ENCODE measurements at places on chromosomes 7 and 10.

DNA sequence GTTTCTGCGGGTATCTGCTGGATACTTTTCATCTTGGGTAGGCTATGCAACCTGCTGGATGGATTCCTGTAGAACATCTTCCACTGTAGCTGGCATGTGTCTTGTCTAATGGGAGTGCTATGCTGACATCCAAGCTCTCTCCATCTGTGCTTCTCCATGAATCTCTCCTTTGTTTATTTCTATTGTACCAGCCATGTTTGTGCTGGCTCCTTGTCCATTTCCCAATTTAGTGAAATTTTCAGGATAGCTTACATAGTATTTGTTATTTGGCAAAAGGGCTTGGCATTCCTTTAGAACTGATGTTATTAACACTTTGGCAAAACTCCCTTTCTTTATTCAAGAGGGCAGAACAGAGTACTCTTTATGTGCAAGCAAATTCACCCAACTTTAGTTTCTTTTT is 198.0 kb downstream of the CSTF2T start:
- no peak for DNase-seq

- no peak for DNase-seq
Observed at GRCh38 chr10:127009366-127009765, 104.1 kb downstream of the DOCK1 start.

DNA sequence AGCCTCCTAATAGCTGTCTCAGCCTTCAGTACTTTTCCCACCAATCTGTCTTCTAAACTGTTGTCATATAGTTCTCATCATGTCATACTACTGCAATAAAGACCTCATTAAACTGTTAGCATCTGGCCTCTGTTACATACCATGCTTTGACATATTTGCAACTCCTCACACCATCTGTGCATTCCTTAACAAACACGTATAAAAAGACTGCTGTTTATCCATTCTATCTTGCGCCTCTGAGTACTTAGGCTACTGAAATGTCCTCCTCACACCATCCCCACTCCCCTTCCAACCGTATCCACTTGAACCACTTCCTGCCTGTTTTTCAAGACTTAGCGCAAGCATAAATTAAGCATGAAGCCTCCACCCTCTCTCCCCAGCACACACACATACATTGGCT is 41.6 kb downstream of the SLC16A9 start:
- no peak for DNase-seq

DNA sequence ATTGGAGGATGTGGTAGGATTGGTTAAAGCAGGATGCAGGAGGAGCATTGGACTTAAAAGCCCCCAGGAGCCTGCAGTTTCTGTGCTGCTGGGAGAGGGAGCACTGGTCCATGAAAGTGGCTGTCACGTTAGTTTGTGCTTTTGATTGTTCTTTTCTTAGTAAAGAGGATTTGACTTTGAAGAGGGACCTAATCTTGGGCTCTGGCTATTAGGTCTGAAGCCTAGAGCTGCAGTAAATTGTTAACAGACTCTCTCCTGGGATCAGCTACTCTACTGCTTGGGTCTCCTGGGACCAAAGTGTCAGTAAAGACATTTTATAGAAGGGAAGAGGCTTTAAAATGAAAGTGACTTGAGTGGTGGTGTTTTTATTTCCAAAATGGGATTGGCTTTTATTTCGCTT is 3.7 kb downstream of the ZFYVE27 start:
- no peak for DNase-seq

- no peak for DNase-seq
Observed at GRCh38 chr7:7125963-7126362, 56.4 kb upstream of the C1GALT1 start.

DNA sequence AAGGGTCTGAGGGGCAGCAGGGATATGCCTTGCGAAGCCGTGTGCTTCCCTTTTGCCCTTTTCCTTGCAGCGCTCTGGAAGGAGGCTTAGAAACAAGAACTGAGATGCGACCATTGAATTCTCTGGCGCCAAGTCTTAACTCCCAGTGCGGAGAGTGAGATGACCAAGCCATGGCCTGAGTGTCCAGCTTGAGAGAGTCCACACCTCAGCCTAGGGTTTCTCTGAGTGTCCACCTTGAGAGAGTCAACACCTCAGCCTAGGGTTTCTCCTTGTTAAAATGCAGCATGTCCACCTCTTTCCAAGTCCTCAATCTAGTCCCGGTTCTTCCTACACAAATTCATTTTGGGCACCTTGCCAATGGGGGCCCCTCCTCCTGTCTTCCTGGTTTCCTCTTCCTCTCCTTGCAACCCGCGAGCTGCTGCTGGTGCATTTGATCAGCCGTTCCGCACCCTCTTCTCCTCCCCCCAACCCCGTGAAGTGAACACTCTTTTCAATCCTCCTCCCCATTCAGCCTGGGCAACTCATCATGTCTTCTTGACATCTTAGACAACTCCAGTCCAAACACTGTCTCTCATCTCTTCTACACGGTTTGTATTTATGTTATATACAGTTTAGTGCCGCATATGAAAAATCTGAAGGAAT is 178.2 kb upstream of the PITRM1 start:
- DNase-seq: no peak

DNA sequence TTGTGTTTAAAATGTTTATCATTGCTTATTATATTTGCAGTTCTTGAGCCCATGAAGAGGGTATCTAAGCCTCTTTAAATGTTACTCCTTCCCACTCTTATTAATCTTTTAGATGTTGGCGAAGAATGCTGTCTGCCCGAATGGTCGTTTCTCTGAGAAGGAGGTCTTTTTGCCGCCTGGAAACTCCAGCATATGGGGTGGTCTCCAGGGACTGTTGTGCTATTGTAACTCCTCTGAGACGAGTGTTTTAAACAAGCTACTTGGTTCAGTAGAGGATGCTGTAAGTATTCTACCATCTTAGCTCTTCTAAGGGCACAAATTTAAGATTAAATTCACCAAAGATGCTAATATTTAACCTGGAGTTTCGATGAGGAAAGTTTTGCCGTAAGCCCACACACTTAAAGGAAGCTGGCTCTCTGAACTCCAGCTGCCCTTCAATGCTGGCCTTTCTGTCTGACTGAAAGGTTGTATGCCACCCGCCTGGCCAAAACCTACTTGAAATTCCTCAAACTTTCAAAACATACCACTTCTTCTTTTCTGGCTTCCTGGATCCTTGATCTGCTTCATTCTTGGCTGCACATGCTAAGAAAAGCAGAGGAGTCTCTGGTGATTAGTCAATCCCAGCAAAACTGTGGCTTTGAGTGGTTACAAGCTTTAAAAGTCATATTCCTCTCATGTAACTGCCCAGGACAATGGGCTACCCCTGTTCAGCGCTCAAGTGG is 74.7 kb downstream of the ABCA13 start:
- no peak for DNase-seq

GRCh38 chr10:89303161-89303560 is 1.3 kb downstream of the IFIT2 start:
- no peak for DNase-seq

GRCh38 chr7:145735061-145735460 is 381.5 kb upstream of the CNTNAP2 start:
- no peak for DNase-seq

GRCh38 chr10:15253951-15254807 is 85.7 kb upstream of the NMT2 start:
- no peak for DNase-seq

DNA sequence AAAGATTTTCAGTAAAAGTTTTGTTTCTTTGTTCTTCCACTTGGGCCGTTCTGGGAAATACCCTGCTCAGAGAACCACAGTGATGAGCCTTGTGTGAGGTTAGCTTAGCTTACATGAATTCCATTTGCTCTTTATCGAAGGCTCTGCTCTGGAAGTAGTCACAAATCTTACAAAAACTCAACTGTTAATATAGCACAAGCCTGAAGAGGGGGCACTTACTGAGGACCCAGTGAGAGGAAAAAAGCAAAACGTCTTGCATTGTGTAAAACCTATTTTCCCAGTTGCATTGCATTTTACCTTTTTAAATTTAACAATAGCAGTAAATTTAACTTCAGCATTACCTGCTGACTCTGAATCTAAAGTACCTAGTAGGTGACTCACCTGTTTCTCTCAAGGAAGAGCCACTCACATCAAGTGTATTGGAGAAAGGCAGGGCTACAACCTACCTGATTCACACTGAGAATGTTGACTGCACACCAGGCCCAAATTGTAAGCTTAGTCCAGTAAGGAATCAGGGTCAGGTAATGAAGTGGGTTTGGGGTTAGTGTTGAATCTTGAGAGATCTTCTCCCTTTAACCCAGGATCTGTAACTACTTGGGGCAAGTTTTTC is 42.3 kb downstream of the PPP1R17 start:
- DNase-seq: no peak

DNA sequence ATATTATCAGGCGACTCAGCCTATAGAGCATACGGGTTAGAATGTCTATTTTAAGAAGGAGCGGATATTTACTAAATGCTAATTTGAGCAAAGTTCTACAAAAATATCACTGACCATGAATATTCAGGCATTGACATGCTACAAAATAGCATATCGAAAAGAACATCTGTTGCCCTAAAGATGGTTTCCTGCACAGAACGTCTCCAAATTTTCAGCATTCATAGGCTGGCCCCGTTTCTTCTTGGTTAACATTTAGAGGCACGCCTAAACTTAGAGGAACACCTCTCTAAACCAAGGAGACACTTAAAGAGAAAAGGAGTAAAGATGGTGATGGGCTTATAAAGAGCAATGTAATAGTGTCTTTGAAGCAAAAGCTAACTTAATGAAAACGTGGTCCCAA is 1.3 kb upstream of the MINPP1 start:
- DNase-seq: no peak

DNA sequence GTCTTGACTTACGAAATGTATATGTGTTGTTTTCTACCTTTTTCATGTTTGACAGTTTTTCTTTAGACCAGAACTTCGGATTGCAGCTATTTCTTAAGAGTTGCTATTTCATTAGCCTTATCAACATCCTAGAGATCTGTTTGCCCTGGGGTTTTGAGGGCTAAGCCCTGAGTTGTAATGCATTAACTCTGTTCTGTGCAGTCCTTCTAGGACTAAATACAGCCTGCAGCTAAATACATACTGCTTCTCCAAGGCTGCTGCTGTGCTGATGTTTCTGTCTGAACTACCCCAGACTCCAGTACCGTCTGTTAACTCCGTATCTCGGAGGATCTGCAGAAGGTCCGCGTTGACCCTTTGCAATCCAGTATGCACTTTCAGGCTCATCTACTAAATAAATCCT is 26.5 kb downstream of the KIAA1217 start:
- no peak for DNase-seq

DNA sequence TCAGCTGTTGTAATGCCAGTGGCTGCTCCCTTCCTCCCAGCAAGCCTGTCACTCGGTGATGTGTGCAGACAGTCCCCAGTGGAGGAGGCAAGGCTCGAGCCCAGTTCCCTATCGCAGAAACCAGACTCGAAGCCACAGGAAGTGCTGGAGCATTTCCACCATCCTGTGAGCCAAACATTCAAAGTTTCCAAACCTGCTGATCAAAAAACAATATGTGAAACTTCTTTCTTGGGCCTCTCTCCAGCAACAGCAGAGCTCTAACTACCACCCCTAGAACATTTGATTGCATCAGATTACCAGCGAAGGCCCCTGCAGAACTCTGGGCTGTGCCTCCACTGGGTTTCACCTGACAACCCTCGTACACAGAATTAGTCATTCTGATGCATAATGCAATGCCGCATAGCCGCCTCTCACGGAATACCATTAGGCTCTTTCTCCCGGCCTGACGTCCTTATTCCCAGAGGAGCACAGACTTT is 94.0 kb downstream of the ELMO1 start:
- peak; percentile 80 for DNase-seq

GRCh38 chr10:131230641-131231322 is 80.7 kb downstream of the TCERG1L start:
- no peak for DNase-seq

DNA sequence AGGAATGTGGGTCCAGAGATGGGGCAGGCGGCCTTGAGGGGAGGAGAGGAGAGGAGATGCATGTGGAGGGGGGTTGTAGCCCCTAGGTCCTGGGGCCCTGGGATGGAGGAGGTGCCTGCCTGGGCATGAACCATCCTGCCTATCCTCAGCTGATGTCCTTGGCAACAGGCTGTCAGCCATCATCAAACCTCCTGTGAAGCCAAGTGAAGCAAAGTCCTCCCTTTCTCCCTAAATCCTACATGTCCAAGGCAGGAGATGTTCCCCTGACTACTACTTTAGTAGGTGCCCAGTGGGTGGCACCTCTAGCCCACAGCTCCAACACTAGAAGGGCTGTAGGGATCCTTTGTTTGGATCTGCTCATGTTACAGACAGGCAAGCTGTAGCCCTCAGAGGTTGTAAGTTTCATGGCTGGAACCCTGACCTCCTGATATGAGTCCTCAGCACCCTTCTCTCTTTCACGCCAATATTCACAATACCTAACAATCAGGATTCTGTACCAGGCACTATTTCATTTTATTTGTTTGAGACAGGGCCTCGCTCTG is 66.6 kb upstream of the SYPL1 start:
- DNase-seq: no peak

- no peak for DNase-seq
Observed at GRCh38 chr7:82559193-82559805, 115.7 kb upstream of the CACNA2D1 start.

DNA sequence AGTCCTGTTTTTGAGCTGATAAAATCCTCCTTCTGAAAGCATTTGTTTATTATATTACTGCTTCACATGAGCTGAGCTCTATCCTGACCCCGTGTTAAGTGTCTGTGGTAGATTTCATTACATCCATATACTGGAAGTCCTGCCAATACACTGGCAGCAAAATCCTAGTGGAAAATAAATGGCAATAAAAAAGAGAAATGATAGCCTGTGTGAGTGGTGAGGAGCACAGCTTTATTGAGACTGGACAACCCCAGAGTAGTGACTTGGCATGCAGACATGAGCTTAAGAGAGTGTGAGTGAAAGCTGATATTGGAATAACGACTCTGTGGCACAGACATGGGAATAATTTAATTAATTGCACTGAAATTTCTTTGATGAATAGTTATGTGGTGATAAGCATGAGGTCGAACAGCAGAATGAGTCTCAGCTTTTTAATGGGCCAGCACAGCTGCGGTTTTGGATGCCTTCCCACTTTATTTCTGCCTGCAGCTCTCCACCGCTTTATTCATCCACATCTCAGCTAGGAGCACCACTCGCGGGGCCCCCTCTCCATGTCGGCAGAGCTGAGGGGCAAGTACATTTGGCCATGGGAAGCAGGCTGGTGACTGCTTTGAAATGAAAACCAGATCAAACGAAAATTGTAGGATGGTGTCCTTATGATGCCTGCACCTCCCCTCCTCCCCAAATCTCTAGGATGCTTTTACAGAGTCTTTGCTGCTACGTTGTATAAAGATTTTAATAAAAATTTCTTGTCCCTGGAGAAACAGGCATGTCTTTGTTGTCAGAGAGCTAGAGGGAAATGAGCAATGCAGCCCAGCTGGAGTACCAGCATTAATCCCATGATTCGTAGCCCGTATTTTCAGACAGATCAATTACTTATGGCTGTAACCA is 494.3 kb downstream of the AUTS2 start:
- DNase-seq: no peak

DNA sequence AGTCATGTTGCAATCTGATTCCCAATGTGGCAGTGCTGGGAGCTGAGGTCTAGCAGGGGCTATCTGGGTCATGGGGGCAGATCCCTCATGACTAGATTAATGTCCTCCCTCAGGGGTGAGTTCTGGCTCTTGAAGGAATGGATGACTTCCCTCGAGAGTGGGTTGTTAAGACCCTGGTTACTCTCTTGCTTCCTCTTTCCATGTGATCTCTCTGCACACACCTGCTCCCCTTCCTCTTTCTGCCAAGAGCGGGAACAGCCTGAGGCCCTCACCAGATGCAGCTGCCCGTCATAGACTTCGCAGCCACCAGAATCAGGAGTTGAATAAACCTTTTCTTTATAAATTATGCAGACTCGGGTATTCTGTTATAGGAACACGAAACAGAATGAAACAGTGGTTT is 37.8 kb downstream of the SFMBT2 start:
- DNase-seq: no peak

GRCh38 chr10:108490944-108491343 is 1326.4 kb upstream of the SORCS1 start:
- DNase-seq: no peak

All from stimulated activated CD4-positive, alpha-beta T cell treated with anti-CD3 and anti-CD28 coated beads, Interleukin-15, amount 100 ng/mL, for 24 hours (primary cell).